Activated CD4-positive, alpha-beta T cell treated with anti-CD3 and anti-CD28 coated beads, Interleukin-2, Interleukin-4, amounts not matched to agents 100 ng/mL and 50 ng/mL, durations not matched to agents 16 hours and 8 hours (primary cell): ENCODE measurements at places on chromosomes 2 and 18.

DNA sequence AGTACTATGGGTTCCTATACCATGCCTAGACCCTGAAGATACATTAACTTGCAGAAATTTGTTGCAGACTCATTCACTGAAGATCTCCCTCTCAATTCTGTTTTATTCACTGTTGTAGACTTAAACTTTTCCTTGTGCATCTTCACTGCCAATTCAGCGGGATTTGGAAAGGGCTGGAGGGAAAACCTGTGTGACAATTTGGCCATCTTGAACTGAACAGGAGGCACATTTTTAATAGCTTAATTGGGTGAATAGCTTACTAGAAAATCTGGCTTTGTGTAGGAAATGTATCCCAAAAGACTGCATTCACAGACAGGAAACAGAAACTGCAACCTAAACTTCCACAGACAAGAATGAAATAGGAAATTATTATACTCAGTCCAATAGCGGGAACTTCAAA is 512.3 kb downstream of the XIRP2 start:
- no peak for DNase-seq

DNA sequence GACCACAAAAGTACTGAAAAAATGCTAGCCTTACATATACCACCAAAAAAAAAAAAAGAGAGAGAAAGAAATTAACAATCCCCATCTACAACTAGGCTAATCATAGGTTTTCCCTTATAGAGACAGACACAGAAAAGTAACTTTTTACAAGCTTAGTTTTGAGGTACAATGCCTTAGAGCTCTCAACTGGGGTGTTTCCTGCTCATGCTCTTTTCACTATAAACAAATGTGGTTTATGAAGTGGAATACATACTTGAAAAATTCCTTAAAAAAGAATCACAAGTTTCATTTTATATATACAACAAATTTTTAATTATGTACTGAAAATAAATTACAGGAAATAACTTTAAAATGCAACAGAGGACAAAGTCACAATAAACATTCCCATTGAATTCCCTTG is 82.5 kb downstream of the ATL2 start:
- DNase-seq = no peak

DNA sequence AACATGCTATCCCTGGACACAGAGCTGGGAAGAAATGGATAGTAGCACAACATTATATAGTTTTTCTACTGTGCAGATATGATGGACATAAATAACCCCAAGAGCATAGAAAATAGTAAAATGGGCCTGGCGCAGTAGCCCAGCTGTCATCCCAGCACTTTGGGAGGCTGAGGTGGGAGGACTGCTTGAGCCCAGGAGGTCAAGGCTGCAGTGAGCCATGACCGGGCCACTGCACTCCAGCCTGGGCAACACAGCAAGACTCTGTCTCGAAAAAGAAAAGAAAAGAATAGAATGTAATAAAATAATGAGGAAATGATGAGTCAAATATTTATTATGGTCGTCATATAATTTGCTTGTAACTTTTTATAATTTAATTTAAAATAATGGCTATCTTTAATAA is 7.5 kb upstream of the GAREM2 start:
- no peak for DNase-seq

DNA sequence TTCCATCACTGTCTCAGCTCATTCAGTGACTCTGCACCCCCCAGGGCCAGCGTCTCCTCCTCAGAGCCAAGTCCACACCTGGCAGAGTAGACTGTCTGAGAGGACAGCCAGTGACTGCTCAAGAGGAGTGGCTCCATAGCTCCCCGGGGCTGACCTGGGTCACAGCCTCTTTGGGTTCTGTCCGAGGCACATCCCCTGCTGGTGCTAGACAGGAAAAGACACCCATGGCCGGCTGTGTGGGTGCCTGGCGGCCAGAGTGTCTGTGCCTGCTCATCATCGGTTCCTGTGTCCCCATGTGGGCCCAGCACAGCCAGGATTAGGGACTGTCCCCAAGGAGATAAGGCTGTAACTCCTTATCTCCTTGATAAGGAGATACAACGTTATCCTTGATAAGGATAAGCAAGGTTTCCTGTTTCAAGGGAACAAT is 3.5 kb upstream of the CROCC2 start:
- no peak for DNase-seq

- DNase-seq = peak; percentile 25
These were observed 392.4 kb downstream of the TNS1 start for GRCh38 chr2:217610401-217610814.

- no peak for DNase-seq
These were observed 110.9 kb downstream of the LYPD6 start for GRCh38 chr2:149441255-149441654.

DNA sequence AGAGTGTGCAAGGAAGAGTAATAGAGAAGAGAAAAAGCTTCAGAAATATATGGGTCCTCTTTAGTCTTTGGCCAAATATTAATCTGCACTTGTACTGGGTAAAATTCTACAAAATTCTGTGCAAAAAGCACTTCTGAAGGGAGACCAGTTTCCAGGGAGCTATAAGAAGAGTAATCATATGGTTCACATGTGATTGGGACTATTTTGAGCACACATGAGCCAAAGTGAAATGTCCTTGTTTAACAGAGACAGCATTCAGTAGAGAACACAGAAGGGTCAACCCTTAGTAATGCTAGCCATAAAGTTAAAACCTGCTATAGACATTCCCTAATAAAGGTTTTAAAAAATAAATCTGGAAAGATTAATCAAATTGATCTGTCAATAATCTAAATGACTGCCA is 49.3 kb upstream of the ACVR1C start:
- no peak for DNase-seq
